ENCODE measurements at places on chromosomes 2 and 18.

DNA sequence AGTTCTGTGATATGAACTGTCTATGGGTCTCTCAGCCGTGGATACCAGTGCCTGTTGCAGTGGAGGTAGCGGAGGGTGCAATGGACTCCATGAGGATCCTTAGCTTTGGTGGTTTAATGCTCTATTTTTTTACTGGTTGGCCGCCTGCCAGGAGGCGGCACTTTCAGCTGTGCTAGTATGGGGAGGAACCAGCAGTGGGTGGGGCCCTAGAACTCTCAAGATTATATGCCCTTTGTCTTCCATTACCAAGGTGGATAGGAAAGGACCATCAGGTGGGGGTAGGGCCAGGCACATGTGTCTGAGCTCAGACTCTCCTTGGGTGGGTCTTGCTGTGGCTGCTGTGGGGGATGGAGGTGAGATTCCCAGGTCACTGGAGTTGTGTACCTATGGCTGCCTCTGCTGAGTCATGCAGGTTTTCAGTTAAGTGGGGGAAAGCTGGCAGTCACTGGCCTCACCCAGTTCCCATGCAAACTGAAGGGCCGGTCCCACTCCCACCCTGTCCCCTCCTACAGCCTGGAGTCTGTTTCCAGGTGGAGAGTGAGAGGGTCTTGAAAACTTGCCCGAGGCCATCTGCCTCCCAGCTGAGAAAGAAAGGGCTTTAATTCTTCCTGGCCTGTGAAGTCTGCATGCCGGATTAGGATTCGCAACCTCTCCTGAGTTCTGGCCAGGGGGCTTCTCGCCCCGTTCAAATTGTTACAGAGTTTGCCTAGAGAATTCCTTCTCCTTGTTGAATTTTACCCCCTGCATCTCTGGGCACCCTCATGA lies 14.5 kb downstream of the KCNS3 start:
- no peak for DNase-seq

- no peak for DNase-seq
Observed at GRCh38 chr18:57242285-57242684, 95.4 kb downstream of the BOD1L2 start.

DNA sequence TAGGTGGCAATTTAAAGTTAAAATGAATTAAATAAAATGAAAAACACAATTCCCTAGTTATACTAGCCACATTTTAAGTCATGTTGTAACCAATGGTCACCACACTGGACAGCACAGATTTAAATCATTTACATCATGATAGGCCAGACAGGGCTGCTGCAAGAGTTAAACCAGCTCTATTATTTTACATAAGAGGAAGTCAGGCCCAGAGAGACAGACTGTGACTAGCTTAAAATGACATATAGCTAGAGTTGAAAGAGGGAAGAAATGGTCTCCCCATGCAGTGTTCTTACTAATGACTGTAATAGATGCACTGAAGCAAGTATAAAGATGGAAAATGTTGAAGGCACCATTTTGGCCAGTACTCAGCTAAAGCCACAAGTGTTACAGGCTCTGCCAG lies 69.6 kb downstream of the SLC66A3 start:
- no peak for DNase-seq

GRCh38 chr18:54774423-54774822 lies 53.9 kb upstream of the RAB27B start:
- no peak for DNase-seq

DNA sequence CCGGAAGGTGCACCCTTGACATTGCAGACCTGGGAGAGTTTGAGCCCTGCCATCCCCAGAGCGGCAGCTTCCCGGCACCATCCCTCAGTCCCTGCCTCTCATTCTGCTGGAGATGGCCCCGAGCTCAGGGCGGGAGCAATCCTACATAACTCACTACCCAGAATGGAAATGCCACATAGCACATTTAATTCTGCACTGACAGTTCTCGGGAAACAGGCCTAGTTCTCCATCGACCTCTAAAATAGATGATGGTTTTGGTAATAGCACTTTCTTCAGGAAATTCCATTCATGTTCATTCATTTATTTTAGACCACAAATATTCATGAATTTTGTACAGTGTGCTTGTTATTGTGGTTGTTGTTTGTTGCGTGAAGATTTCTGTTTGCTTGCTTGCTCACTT lies 92.9 kb upstream of the SLC14A2 start:
- DNase-seq: no peak

DNA sequence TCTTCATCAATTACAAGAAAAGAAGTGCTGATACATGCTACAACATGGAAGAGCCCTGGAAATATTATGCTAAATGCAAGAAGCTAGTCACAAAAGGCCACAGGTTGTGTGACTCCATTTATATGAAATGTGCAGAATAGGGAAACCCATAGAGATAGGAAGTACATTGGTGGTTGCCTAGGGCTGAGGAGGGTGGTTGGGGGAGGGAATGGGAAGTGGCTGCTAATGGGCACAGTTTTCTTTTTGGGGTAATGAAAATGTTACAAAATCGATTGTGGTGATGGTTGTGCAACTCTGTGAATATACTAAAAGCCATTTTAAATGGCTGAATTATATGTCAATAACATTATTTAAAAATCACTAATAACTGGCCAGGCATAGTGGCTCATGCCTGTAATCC lies 24.3 kb upstream of the RESP18 start:
- DNase-seq: no peak

DNA sequence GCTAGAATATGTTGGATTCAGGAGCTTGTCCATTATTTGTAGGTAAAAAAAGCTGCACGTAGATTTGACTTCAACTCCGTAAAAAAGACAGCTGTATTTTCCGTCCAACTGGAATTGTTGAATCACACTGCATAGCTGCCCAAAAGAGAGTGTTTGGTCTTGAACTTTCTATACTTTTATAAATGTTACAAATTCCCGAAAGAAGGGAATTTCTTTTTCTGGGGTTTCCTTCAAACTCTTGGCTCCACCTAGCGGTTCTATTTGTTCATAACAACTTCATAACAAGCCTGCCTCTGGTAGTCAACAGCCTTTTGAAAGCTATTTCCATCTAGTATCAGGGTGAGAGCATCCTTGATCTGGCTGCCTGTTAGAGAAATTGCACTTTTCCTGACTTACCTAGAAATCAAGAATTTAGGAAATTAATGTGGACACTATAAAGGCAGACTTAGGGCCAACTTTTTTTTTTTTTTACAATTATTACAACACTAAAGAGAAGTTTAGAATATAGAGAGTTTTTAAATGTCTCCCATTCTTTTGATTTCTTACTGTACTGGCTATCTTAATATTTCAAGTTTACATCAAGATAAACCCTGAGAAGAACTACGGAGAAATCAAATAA lies 48.1 kb downstream of the TMEM185B start:
- DNase-seq: no peak

- no peak for DNase-seq
Observed at GRCh38 chr2:232061265-232061664, 99.8 kb downstream of the DIS3L2 start.

All from RWPE2 (cell line).